Activated CD4-positive, alpha-beta T cell treated with anti-CD3 and anti-CD28 coated beads, Interleukin-2, amount 50 U/mL, for 4 hours (primary cell): ENCODE measurements at places on chromosomes 16 and 17.

GRCh38 chr16:84119368-84119767 is 2.6 kb upstream of the MBTPS1 start:
- DNase-seq, result no peak

DNA sequence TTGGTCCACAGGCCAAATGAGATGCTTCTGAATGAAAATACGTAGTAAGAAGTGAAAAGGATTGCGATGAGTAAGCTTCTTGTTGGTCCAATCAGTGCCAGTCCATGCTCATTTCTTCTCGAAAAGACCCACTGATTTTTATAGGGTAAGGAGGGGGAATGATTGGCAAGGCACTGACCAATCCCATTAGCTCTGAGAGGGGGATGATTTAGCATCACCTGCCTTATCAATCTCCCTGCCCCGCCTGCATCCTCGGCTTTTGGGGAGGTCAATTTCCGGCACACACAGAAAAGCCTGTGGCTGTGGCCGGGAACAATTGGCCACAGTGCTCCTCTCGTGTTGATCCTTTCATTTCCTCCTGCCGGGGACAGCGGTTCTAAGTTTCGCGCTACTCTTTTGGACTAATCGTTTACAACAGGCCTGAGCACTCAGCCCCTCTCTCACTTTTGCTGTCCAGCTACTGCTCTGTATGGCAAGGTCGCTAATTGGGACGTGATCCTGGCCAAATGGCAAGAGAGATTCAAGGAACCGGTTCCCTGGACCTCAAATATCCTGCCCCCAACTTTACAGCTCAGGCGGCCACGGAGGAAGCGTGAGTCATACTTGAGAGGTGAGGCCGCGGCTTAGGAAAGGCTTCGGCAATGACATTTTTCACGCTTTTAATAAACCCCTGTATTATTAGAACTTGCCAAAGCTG is 43.1 kb downstream of the TBX4 start:
- DNase-seq, result no peak

- no peak for DNase-seq
Measured at GRCh38 chr17:59124665-59125064, 18.0 kb upstream of the TRIM37 start.

- DNase-seq, result no peak
Measured at GRCh38 chr16:11386054-11386680, 40.9 kb downstream of the RMI2 start.

GRCh38 chr16:58515125-58515870 is at the start of gene SETD6:
TSS of gene SETD6 (plus strand) at chr16:58515517. CDS start at chr16:58515538, 21 bp downstream.
- peak; percentile 52 for DNase-seq

DNA sequence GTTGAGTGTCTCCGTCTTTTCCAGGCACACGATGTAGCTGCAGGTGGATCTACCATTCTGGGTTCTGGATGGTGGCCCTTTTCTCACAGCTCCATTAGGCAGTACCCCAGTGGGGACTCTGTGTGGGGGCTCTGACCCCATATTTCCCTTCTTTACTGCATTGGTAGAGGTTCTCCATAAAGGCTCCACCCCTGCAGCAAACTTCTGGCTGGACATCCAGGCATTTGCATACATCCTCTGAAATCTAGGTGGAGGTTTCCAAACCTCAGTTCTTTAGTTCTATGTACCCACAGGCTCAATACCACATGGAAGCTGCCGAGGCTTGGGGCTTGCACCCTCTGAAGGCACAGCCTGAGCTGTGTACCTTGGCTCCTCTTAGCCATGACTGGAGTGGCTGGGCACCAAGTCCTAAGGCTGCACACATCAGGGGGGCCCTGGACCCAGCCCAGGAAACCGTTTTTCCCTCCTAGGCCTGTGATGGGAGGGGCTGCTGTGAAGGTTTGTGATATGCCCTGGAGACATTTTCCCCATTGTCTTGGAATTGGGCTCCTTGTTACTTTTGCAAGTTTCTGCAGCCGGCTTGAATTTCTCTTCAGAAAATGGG is 14.0 kb downstream of the ABCC1 start:
- DNase-seq, result no peak
